ENCODE measurements at places on chromosomes 2 and 18.

- DNase-seq, result no peak
Observed at GRCh38 chr2:72145289-72145657, 2.4 kb downstream of the CYP26B1 start.

GRCh38 chr2:127044977-127045661 lies 61.8 kb downstream of the BIN1 start:
- DNase-seq, result no peak

GRCh38 chr2:191478799-191479679 lies 198.9 kb upstream of the NABP1 start:
- DNase-seq, result peak; percentile 27

GRCh38 chr2:204389856-204390255 lies 155.4 kb upstream of the PARD3B start:
- DNase-seq, result no peak

- DNase-seq, result no peak
Observed at GRCh38 chr2:70201225-70201768, 10.5 kb upstream of the C2orf42 start.

GRCh38 chr2:437756-438393 lies 150.0 kb upstream of the ALKAL2 start:
- no peak for DNase-seq

DNA sequence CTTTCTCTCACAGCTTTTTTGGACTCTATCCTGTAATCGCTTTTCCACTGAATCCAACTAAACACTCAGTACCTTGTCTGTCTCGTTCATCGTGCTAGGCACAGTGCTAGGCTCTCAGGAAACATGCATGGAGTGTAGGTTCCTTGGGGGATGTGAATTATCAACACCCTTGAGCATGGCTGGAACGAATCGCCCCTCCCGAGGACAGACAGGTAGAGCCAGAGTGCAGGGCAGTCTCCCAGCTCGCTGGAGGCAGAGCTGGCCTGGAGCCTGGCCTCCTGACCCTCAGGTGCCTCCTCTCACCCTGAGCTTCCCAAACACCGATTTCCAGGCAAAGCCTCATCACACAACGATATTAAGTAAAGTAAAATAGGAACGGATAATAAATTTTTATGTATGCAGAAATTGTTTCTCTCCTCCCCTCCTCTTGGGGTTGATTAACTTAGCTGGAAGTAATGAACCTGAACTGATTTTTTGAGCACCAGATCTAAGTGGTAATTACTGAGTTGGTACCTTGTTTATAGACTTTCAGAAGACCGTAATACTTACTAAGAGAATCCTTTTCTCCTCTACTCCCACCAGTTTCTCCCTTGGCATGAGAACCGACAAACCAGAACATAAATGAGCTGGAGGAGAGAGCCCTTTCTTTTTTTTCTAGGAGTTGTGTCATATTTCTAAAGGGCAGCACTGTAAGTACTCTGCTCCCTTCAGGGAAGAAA lies 90.5 kb downstream of the MSH2 start:
- no peak for DNase-seq

- no peak for DNase-seq
Observed at GRCh38 chr18:2654928-2655177, 673 bp upstream of the SMCHD1 start.

DNA sequence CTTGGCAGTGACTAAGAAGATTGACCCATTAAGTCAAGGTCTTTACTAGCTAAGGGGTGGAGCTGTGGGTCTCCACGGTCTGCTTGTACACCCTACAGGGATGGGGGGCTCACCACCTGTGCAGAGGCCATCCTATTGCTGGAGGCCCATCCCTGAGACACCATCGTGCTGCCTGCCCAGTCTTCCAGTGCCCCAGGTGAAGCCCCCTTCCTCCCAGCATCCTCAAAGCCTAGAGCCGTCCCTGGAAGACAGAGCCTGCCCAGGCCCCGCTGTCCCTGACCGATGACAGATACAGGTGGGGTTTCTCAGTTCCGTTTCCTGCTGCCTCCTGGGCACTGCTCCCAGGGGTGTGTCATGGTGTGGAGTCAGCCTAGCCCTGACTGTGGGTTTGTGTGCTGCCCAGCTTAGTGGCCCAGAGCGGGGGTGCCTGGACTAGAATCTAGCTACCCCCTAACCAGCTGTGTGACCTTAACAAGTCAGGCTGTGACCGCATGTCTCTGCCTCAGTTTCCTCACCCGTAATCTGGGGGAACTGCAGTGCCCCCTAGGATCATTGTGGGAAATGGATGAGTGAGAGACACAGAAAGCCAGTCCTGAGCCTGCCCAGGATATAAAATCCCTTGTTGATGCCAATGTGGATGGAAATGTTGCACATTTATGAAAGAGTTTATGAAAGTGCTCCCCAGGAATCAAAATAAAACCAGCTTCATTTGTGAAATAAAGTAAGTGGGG lies 2.0 kb downstream of the OTOS start:
- DNase-seq, result no peak

Data from suppressor macrophage (primary cell).